CD4-positive, alpha-beta T cell treated with Interferon alpha-2 for 1 hour (primary cell): ENCODE measurements at places on chromosomes 3 and 15.

- no peak for DNase-seq
Observed at GRCh38 chr15:52668133-52668532, 11.1 kb downstream of the ATOSA start.

GRCh38 chr3:31906182-31906581 lies 74.9 kb downstream of the OSBPL10 start:
- no peak for DNase-seq

DNA sequence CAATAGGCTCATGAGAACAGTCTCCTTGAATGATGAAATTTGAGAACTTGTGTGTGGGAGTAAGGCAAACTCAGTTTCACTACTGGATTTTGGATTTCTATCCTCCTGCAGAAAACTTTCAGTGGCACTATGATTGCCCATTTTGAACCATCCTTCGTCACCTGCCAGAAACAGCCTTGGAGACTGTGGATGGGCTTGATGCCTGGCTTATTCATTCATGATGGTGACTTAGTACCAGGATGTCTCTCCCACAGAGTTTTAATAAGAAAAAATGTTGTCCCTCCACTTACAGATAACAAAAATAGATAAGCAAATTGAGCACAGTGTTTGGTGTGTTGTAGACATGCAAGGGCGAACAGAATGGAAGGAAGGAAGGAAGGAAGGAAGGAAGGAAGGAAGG lies 53.5 kb upstream of the CPNE4 start:
- no peak for DNase-seq

- DNase-seq, result no peak
Observed at GRCh38 chr3:143247073-143247472, 127.5 kb downstream of the CHST2 start.

DNA sequence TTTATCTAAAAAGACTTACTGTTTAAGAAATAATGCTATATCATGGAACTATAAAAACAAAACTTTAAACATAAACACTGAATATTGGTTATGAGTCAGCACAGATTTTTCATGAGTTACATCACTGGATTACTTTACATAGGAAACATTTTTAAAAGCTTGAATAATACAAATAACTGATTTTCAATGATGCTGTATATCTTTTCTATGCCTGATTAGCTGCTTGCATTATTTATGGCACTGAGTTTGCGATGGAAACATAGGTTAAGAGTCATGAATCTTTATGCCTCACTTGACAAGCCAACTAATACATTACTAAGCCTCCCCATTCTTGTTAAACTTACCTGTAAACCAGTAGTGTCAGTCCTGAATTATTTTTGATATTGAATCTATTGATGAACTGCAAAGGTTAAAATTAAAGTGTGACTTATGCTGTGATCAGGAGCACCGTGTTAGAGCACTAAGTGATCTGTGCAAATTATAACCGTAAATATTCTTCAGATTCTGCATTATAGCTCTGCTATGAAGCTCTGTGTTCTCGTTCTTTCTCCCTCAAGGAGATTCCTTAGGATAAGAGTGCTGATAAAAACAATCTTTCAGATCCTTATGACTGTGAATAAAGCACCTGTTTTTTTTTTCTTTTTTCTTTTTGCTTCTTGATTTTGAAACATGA lies 437.3 kb upstream of the BCHE start:
- DNase-seq, result no peak

- peak; percentile 79 for DNase-seq
Observed at GRCh38 chr3:13013994-13014754, 59.1 kb downstream of the IQSEC1 start.
